ENCODE measurements at places on chromosomes 5 and 9.

- no peak for DNase-seq
Measured at GRCh38 chr5:6236858-6237481, 141.4 kb downstream of the MED10 start.

- no peak for DNase-seq
Measured at GRCh38 chr9:14838701-14839100, 71.5 kb downstream of the FREM1 start.

- DNase-seq, result no peak
Measured at GRCh38 chr5:111299067-111299481, 74.9 kb downstream of the CAMK4 start.

DNA sequence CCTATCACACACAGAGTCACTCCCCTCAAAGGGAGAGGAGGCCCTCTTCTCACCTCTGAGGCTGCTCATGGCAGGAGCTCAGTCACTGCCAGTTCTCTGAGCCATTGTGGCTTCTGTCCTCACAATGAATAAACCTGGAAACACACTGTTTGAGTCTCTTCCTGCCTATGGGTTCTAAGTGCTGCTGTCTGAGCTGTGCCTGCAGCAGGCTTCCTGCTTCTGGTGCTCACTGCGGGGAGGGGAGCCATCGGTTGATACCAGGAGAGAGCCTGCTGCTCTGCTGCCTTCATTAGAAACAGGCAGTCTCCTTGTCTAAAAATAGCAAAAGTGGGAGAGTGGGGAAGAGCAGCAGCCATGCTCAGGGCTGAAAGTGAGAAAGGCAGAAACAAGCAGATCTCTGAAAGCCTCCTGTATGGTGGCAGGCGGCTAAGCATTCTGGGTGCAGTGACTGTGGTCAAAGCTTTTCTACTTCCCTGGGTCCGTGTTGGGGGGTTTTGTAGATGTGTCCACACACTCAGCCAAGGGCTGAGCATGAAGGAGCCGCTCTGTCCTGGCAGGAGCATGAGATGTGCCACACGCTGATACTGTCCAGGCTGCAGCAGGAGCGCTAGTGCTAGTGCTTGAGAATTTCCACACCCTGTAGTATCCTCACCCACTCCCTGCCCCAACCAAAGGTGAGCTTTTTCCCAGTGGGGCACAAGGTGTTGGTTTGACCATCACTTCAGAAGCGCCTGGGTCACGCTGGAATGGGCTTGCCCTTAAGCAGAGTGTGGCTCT, 34.2 kb downstream of the PRKACG start:
- no peak for DNase-seq

- DNase-seq, result no peak
Measured at GRCh38 chr9:95132366-95133324, 184.9 kb downstream of the FANCC start.

DNA sequence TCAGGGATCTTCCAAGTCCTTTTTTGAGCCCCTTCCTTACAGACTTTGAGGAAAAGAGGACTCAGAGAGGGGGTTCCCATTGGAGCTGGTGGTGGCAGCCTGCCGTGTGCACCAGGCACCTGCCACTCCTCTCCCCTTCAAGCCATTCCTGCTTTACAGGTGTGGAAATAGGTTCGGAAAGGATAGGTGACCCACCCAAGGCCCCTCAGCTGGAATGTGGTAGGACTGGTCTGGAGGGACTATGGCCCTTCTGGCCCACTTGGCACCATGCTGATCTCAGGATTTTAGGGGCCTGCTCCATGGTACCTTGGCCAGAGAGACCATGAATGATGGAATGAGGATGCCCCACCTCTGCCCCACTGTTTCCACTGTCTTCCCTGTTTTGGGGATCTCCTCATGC, 1.4 kb downstream of the GALNT12 start:
- no peak for DNase-seq

- DNase-seq, result no peak
Measured at GRCh38 chr9:17045381-17045940, 89.4 kb upstream of the CNTLN start.

- no peak for DNase-seq
Measured at GRCh38 chr5:173984218-173984617, 4.8 kb upstream of the C5orf47 start.

DNA sequence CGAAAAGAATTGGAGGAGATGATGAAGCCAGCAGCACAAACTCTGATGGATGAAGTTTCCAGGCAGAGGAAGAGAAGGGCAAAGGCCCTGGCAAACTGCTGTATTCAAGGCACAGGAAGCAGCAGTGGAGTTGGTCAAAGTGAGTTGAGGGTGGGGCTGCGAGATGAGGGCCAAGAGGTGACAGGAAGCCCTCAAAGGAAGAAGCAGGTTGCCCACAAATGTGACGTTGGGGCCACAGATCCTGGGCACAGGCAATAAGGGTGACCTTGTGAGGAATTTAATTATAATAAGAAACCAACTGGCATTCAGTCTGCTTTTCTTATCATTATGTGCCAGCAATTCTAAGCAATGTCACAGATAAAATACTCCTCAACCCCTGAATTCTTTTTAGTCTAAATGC, 261.8 kb downstream of the CTNND2 start:
- DNase-seq, result no peak

GRCh38 chr9:94728719-94729118, 2.2 kb downstream of the AOPEP start:
- DNase-seq, result no peak

Data from stimulated activated CD8-positive, alpha-beta memory T cell treated with anti-CD3 and anti-CD28 coated beads, Interleukin-4, amount 100 ng/mL, for 4 hours (primary cell).